GM04503 (cell line): ENCODE measurements at places on chromosomes 6 and 20.

DNA sequence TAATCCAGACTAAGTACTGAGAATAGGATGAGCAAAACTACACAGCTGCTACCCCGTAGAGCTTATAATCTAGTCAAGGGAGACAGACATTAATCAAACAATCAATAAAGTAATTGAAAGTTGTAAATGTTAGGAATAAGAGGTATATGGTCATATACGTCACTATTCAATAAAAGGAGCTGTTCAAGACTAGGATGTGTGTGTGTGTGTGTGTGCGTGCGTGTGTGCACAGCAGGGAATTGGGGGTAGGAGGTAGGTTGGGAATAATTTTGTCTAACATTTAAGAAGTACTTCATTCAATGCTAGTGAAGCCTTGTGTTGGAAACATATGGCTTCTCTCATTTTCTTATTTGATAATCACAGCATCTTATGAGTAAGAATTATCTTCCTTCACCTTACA is 41.8 kb downstream of the SESN1 start:
- no peak for DNase-seq

DNA sequence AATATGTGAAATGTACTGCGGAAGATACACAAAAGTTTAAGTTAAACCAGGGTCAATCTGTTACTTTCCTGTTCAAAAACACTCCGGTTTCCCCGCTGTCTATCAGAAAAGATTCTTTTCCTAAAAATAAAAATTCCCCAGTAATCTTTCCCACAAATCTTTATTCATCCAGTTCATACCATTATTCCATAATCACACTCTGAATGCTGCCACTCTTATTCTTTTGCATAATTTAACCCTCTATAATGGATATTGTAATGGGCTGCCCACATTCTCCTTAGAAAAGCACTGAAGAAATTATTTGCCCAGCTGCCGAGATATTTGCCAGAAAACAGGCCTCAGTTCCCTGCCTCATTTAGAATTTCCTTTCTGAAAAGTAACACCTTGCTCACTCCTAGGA is 68.6 kb downstream of the EPHA7 start:
- DNase-seq = no peak

DNA sequence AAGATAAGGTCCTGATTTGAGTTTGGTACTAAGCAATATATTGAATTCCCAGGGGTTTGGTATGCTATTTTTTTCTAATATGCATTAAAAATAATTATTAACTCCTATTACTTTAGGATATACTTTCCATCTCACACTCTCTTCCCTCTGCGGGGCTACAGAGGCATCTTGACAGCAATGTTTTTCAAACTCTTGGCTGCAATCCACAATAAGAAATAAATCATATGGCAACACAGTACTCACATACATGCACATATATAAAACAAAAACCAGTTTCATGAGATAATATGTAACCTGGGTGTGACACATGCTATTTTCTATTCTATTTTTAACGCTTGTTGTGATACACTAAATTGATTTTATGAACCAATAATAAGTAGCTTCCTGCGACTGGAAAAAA is 189.5 kb downstream of the UNC5CL start:
- no peak for DNase-seq

DNA sequence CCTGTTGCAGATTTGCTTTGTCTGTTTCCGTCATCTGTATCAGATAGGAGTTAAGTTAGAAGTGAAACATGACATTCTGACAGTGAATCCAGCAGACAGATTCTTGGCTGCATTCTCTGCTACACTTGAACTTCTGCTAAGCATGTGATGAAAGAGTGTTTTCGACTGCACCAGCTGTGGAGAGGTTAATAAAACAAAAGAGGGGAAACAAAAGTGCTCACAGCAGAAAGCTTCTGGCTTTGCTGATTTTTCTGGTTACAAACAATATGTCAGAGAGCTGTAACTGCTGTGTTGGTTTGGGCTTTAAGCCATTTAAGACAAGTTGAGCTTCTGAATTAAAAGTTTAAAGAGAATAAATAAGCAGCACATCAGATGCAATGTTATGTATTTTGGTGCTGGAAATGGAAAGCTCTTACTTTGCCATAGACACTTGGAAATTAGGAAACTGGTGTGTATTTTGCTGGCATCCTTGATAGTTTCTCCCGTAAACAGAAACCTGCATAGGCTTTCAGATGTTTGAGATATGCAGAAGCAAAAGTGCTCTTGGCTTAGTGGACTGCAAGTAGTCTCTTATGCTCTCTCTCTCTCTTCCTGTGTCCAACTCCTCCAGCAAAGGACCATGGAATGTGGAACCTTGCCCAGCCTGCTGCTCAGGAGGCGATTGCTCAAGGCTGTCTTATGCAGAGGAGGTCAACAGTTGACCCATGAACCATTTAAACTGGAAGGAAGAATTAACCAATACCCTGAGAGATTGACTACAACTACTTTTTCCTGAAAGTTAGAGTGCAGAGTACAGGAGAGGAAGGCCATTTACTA is 104.9 kb downstream of the RPS12 start:
- DNase-seq = peak; percentile 64

DNA sequence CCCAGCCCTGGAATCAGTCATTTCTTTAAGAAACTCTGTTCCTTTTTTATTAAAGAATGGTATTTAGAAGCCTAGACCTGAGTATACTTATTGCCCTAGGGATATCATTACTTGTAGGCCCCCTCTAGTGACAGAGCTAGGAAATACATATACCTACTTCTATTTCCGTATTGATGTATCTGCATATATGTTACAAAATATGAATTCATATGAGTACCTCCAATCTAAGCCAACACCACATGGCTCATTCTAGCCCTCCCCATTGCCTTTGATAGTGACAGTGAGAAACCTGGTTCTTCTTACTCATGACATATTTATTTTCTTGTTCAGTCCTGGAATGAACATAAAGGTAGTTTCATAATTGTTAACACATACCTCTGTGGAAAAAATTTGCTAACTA is 137.2 kb downstream of the FARS2 start:
- no peak for DNase-seq

- DNase-seq = no peak
Measured at GRCh38 chr6:28897369-28897745, 26.4 kb downstream of the TRIM27 start.

DNA sequence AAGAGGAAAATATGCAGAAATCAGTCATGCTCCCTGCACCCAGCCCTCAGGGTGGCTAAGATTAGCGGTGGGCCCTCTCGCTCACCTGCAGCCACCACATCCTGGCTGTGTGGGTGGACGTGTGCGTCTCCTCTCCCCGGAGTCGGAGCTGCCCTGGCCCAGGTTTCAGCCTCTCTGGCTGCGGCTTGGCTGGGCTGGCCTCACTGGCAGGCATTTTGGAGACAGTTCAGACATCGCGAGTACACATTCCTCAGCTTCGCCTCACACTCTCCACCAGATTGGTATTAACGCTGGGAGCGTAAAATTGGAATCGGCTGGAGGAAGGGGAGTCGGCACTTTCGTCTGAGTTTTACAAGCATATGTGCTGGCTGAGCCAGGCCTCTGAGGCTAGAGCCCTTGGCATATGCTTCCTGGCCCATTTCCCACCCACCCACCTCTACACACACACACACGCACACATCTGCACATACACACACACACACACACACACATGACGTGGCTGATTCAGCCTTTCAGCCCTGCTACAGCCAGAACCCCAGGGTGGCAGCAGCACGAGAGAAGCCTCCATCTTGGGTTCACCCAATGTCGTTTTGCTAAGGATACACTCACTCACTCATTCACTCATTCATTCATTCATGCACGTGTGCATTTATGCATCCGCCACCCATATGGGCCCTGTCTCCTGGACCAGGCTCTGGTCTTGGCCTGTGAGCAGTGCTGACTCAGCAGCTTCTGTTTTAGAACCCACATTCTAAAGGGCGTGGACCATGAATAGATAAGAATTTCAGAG is 42.9 kb downstream of the BCAS4 start:
- peak; percentile 83 for DNase-seq

DNA sequence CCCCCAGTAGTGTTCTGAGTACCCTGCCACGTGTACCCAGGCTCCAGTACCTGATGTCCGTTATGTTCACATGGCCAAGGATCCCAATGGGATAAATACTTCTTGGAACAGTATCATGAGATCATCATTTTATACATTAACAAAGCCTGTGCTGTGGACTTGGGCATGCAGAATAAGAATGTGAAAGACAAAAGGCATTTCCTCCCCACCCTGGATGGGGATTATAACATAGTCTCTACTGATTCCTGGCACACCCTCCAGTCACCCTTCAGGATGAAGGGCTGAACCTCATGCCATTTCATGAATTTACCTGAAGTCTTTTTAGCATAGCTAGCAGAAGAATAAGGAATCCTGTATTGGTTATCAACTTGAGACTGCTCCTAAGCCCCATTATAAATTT is 2.8 kb downstream of the TNFRSF21 start:
- DNase-seq = no peak

- no peak for DNase-seq
Measured at GRCh38 chr6:2522521-2522920, 228.2 kb downstream of the MYLK4 start.

- peak; percentile 4 for DNase-seq
Measured at GRCh38 chr20:4817230-4817671, 95.5 kb downstream of the PRND start.

DNA sequence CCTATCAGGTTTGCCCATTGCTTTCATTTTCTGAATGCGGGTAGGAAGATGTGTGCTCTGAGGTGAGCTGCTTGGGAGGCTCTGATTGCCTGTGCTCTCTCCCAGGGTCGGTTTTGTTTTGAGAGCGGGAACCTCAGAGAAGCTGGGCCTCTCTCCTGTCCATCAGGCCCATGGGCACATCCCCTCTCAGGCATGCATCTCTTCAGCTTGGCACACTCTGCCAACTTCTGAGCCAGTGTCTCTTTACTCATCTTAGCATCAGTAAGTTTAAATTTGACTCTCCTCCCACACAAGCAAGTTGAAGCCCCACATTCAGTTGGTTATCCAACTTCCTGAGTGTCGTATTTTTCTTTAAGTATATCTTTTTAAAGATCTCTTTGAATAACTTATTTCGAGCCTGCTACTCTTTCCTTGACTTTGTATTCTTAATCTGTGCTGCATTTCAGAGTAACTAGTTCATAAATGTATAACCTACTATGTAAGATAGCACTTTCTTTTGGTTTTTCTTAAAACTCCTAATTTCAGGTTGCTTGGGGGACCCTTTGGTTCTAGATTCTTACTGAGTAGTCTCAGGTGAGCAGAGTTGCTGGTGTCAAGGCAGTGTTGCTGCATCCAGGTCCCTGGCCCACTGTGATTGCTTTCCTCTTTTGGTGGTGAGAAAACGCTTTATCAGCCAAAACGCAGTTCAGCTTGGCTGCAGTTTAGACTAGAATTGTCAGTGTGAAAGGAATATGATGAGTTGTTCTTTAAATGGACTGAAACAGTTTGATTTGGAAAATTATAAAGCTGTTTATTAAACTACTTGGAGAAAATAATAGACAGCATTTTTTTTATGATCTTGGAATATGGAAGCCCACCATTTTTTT is 54.8 kb downstream of the SNX9 start:
- no peak for DNase-seq

- DNase-seq = no peak
Measured at GRCh38 chr6:145204301-145204700, 531.0 kb downstream of the EPM2A start.

- no peak for DNase-seq
Measured at GRCh38 chr6:166488076-166488685, 98.3 kb downstream of the RAMACL start.

- no peak for DNase-seq
Measured at GRCh38 chr6:156781861-156782631, 4.9 kb downstream of the ARID1B start.

GRCh38 chr6:35091346-35092083 is 49.6 kb downstream of the TCP11 start:
- DNase-seq = peak; percentile 7

GRCh38 chr20:14820771-14821170 is 483.4 kb upstream of the FLRT3 start:
- DNase-seq = no peak

- DNase-seq = no peak
Measured at GRCh38 chr20:42747765-42748411, 441.8 kb downstream of the PTPRT start.

GRCh38 chr6:135750081-135750480 is 101.4 kb upstream of the PDE7B start:
- no peak for DNase-seq

- no peak for DNase-seq
Measured at GRCh38 chr6:88493717-88494116, 327.6 kb upstream of the CNR1 start.

DNA sequence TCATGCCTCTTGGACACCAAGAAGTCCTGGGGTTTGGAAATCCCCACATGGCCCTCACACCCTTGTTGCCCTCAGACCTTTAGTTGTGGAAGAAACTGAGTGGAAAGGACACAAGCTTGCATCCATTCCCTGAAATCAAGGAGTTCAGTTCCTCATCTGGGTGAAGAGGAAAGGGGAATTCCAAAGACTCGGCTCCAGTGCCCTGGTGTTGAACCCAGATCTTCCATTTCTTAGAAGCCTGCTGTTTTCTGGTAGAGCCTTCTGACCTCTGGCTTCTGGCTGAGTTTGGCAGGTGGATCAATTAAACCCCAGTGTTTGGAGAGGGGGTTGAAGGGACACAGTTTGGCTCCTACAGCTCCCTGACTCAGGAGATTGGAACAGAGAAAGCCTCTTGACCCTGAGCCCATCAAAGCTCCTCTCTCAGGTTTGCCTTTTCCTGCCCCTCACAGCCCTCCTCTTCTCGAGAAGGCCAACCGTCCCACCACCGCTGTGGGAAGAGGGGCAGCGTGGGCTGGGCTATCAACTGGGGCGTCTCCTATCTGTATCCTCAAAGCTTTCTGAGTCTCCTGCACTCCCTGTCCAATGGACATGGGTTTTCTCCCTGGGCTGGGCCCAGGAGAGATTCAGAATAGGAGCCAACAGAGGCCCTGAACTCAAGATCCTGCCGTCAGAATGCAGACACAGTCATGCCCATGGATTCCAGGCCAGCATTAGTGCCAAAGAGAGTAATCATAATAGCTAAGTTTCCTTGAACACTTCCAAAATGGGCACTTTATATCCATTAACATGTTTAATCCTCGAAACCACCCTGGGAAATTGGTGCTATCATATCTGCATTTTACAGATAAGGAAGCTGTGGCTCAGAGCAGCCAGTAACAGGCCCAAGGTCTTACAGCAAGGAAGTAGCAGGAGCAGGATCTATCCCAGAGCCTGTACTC is 146.2 kb downstream of the VEGFA start:
- DNase-seq = no peak

DNA sequence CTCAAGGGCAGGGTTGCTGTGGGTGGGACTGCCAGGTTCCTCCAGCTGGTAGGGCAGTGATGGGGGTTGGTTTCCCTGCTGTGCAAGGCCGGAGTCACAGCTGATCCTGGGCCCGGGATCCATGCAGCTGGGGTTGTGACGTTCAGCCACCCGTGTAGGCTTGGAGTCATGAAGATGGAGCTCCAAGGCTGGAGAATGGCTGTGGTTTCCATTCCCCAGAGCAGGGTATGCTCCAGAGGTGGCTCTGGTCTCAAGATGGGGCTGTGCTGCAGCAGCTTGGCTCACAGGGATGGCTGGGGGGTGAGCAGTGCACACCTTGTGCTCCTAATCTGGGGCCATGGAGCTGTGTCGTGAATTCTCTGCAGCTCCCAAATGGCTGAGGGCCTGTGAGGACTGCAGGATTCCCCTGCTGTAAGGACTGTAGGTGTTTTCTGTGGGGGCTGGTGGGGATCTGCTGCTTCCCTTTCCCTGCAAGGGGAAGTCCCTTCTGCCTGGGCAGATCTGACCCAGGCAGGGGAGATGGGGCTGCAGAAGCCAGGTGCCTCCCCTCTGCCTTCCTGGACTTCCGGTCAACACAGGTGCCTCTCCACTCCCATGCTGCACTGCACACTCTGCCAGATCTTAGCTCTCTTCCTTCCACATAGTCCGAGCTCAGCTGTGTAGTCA is 15.9 kb downstream of the KIF25 start:
- no peak for DNase-seq

GRCh38 chr6:14622085-14622484 is 504.5 kb downstream of the CD83 start:
- no peak for DNase-seq

- DNase-seq = no peak
Measured at GRCh38 chr6:17289630-17290061, 8.5 kb downstream of the RBM24 start.
